ENCODE measurements at places on chromosomes 1 and 21.

DNA sequence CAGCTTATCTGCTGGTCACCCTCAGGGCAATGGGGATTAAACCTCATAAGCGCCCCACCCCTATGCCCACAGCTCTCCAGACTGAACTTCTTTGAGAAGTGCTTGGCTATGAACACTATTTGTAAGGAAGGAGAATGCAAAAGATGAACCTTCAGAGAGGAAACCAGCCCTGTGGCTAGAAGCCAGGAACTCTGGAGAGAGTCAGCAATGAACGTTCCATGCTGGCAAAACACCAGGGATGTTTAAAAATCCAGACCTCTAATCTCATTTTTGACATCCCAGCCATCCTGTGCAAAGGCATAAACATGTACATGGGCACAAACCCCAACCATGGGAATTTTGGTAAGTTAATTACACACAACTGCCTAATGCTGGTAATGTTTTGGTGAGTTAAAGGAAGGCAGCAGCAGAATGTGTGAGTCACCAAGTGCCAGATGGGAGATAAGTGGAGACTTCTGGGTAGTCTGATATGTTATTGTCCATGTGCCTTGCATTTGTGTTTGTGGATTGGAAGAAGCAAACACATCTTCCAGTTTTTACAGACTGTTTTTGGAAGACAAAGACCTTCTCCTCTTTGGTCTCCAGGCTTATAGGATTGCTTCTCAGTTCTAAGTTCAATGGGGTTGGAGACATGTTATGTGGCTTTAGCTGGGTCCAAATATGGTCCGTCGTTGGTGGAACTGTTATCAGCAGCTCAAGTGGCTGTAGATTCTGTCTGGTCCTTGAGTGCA lies 174.1 kb upstream of the ETV3 start:
- DNase-seq = no peak

GRCh38 chr1:218659911-218660677 lies 315.0 kb downstream of the TGFB2 start:
- DNase-seq = no peak

DNA sequence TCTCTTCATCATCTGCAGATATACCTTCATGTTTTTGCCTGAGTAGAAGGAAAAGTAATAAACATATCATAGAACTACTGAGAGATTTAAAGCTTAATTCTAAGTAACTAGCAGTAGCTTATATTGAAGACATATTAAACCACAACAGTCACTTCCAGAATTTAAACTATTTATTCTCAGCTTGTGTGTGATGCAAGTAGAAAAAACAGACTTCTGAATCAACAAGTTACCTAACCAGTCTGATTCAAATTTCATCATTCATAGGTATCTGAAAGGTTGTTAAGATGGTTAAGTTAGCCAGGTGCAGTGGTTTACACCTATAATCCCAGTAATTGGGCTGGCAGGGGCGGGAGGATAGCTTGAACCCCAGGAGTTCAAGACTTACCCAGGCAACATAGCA lies 41.9 kb downstream of the SPAG17 start:
- no peak for DNase-seq

GRCh38 chr1:94591823-94592570 lies 50.4 kb upstream of the F3 start:
- peak; percentile 35 for DNase-seq

DNA sequence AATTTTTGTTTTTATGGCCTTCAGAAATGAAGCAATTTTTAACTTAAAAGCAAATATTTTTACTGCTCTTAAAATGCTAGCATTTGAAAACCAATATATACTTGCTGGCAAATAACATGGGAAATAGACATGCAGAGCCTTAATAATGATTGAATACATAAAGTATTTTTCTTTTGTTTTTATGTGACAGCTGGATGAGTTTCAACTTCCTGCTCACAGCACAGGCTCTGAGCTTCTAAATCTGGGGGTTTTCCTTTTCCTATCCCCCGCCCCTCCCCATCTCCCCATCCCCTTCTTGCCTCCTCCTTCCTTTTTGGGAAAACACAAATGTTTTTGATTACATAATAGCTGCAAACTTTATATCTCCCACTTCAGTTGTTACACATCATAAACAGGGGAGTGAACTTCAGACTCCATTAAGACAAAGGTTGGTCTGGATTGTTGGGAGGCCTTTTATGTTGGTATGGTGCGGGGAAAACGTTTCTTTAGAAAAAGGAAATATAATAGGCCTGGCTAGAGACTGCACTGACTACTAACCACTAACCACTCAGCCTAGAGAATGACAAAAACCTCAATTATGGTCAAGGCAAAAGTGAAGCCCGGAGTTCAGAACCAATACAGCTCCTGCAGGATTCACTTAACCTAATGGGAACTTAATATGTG lies 116.1 kb upstream of the GORAB start:
- no peak for DNase-seq

DNA sequence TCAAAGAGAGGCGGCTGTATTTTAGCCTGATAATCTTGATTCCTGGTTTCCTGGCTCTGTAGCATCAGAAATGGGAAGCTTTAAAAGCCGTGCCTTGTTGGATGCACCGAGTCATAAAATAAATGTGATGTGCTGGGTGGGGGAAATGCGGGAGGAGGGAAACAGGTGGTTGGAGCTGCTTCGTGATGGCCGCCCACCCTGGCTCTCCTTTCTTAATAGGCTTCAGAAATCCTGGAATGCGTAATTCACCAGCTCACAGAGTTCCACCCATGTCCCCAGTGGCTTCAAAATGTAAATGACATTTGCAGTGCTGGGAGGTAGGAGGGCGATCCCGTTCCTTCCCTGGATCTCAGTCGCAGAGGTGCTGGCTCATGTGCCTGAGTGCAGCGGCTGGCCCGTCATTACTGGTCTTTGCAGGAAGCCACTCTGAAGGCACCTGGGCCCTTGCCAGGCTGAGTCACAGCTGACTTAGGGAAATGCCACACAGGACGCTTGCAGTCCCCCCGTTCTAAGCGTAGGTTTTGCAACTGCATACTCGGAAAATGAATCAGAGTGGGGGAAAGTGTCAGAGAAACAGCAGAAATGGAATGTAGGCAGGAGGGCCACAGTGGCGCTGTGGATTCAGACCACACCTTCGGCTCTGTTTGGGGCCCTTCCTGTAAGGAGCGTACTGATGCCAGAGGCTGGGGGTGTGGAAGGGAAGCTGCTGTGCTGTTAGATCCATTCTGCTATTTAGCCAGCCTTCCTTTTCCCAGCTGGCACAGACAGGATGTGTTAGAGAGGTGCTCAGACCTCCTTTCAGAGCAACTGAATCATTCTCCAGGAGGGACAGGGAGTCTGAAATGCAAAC lies 37.6 kb downstream of the GALNT2 start:
- peak; percentile 52 for DNase-seq

DNA sequence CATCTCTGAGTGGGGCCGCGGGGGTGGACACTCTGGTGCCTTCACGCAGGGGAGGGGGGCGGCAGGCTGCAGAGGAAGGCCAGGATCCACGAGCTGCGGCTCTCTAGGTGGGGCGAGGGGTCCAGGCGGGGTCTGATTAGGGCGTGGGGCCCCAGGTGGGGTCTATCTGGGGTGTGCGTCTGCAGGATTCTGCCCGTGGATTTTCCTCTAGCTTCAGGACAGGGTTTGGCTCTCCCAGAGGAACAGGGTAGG lies 6.3 kb downstream of the JMJD4 start:
- no peak for DNase-seq

DNA sequence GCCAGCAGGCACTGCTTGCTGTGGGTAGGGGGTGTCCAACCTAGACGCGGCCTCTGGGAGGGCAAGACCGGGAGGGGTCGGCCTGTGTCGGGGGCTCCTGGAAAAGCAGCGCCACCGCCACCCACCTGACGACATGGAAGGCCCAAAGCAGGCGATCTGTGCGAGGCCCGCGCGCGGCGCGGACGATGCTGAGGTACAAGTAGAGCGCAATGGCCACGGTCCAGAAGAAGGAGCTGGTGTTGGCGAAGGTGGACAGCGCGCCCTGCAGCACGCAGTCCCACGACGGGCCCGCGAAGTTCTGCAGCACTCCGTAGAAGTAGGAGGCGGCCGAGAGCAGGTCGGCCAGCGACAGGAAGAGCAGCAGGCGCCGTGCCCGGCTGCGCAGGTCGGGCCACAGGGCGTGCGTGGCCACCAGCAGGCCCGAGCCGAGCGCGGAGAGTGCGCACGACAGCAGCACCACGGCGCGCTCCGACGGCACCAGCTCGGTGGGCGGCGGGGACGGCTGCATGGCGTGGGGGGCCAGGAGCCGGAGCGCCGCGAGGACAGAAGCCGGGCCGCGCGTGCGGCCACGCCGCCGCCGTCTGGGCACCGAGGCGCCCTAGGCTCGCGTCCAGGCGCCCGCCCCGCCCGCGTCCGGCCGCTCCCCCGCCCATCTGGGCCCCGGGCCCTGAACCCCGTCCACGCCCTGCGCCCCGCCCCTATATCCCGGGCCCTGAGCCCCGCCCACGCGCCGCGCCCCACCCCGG lies at the start of gene GPR157:
Gene GPR157 (minus strand): TSS at position 583 of the 746 bp plus-strand sequence. CDS start 75 bp downstream, at position 508.
- peak; percentile 47 for DNase-seq

DNA sequence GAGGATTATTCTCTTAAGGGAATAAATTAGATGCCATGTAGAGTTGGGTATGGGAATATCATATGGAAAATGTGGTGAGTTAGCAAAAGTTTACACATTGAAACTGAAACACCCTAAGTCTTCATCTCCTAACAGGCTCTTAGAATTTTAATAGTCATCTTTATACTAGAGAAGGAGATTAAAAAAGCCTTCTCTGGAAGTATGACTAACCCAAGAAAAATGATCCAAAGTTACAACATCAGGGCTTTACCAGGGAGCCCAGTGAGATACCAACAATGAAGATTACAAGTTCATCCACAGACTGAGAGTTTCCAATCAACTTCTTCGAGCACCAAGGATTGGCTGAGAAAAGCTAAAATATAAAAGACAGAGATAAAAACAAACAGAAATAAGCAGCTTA lies 70.0 kb upstream of the KIAA0040 start:
- DNase-seq = no peak

GRCh38 chr1:212035835-212036605 lies 472 bp downstream of the DTL start:
- DNase-seq = no peak

DNA sequence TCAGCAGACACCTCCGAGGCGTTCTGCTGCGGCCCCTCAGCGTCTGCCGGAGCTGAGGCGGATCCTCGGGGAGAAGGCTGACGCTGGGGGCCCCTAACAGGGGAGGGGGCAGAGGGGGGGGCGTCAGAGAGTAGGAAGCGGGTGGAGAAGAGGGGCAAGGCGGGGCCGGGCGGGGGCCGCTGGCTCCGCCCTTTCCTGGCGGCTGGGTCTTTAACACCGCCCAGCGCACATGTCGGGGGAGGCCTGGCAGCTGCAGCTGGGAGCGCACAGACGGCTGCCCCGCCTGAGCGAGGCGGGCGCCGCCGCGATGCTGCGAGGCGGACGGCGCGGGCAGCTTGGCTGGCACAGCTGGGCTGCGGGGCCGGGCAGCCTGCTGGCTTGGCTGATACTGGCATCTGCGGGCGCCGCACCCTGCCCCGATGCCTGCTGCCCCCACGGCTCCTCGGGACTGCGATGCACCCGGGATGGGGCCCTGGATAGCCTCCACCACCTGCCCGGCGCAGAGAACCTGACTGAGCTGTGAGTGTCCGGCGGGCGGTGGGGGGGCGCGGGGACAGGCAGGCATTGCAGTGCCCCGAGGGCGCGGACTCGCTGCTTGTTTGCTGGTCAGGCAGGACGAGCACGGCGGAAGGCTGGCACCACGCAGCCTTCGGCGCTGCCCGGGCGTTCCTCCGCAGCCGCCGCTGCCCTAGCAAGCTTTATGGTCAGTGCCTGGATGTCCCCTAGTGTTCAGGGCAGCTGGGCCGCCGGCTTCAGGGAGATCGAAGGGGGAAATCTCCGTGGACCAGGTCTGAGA lies at the start of gene NTRK1:
Gene NTRK1 (plus strand): TSS at position 238 of the 796 bp plus-strand sequence. CDS start 70 bp downstream, at position 308.
- DNase-seq = peak; percentile 5

DNA sequence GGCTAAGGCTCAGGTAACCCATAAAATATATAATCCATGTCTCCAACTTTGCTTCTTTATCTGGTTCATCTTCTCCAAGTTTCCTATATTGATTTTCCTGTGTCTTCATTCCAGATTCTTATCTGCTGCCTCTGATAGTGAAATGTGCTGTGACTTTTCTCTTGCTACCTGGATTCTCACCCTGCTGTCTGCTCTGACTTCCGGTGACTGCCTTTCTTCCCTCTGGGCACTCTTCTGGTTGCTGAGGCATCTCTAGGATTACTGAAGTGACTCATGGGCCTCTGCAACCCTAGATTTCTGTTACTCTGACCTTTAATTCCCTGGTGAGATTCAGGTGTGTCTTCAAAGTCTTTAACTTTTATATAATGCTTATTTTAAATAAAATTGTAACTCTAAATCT lies 46.9 kb downstream of the GIPC2 start:
- DNase-seq = no peak

- no peak for DNase-seq
These were observed 43.2 kb downstream of the ATP1B1 start for GRCh38 chr1:169149555-169150286.

DNA sequence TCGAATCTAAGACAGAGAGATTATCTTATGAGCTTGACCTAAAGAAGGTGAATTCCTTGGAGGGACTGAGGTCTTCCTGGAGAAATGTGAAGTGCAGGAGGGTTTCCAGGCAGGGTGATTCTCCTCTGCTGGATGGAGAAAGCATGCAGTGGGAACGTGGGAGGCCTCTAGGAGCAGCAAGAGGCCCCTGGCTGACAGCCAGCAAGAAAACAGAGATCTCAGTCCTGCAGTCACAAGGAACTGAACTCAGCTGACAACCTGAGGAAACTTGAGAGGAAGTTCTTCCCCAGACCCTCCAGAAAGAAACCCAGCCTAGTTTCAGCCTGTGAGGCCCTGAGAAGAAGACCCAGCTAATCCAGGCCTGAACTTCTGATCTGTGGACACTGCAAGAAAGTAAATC lies 345.9 kb downstream of the FAM72C start:
- no peak for DNase-seq

DNA sequence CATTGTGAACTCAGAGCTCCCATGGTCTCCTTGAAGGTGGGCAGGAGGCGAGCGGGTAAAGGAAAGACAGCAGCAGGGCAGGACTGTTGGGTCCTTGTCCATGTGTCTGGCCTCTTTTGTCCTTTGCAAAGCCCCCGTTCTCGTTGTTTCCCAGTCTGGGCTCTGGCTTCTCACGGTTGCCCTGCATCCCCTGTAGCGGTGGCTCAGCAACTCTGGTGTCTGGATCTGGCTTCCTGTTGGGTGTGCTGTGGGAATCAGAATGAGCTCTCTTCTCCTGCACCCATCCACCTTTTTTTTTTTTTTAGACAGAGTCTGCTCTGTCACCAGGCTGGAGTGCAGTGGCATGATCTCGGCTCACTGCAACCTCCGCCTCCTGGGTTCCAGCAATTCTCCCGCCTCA lies 11.1 kb downstream of the H6PD start:
- DNase-seq = no peak

- DNase-seq = no peak
These were observed 64.4 kb upstream of the RPL11 start for GRCh38 chr1:23627069-23627735.

DNA sequence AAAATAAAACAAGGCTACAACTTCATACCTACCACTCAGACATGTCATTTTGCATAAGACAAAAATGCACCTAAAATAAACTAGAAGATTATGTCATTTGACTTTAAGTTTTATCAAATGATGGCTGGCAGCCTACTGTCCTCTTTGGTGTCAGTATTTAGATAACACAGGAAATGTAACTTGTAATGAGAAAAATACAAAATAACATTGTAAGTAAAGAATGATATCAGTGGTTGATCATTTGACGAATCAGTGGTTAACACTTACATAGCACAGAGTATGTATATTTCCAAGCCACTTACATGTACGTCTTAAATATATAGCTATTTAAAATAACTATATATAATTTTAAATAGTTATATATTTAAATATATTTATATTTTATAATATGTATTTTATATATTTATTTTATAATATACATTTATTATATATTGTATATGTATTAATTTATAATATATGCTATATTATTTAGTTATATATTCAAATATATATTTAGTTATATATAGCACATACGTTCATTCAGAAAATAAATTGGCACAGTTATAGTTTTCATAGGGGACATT lies 44.1 kb downstream of the ZNF678 start:
- no peak for DNase-seq

Data from hippocampal formation (tissue), 2 donors.